Hematopoietic multipotent progenitor cell treated with erythropoietin and hydrocortisone succinate and interleukin-3 and kit ligand, for 17 days (in vitro differentiated cells): ENCODE measurements at places on chromosomes 1 and 21.

- DNase-seq = no peak
Measured at GRCh38 chr1:183239793-183240525, 53.9 kb downstream of the LAMC2 start.

GRCh38 chr1:198157847-198158725 lies 1.3 kb downstream of the NEK7 start:
- DNase-seq = no peak

DNA sequence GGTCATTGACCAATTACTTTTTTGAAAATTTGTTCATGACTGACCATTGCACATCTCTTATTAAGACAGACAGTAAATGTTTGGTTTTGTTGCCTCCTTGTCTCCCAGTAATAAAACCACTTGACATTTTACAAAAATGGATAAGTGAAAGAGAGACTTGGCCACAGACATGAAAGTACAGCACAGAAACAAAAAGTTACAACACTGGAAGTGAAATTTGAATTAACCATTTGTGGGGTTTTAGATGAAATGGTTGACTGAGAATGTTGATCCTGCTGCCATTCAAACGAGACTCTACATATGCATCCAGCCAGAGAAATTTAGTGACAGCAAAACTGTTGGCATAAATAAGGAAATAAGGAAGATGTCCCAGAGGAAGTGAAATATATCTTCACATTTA lies 79.3 kb upstream of the B3GALT2 start:
- DNase-seq = no peak

GRCh38 chr21:33267250-33267649 lies 1.1 kb downstream of the IL10RB start:
- DNase-seq = peak; percentile 6

DNA sequence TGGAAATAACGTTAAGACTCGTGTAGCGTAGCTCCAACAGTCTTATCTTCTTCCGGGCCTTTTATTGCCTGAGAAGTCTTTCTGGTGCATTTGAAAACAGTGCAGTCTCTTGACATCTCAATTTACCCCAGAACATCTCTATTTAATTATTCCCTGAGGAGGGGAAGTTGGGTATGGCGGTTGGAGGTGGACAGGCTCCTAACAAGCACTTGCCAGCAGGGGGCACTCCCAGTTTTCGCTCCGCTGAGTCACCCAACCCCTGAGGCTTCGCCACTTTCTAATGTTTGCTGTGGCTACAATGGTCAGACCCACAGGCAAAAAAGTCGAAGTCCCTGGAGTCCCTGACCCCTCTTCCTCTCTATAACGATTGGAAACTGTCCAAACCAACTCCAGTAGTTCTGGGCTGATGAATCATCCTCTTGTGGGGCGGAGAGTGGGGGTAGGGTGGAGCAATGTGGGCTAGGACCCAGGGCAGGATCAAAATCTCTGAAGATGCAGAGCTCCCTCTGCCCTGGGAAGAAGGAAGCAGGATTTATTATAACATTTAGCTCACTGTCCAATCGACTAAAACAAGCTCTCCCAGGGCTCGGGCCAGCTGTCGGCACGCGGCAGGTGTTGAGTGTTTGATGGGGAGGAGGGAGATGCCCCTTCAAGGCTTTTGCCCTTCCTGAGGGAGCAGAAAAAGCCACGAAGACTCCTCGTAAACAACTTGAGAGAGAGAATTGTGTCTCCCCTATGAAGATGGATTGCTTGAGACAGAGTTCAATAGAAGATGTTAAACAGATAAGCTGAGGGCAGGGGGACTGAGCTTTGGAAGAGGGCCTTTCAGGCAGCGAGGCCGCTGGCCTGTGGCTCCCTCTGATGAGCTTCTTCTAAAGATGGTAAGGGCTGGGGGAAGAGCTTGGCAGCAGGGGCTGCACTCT lies 85.7 kb downstream of the BRINP2 start:
- no peak for DNase-seq
